ENCODE measurements at places on chromosomes 16 and 17.

GRCh38 chr16:29029168-29029994 lies 44.5 kb downstream of the LAT start:
- peak; percentile 86 for DNase-seq

GRCh38 chr16:12558641-12559040 lies 245.0 kb downstream of the CPPED1 start:
- DNase-seq: no peak

GRCh38 chr17:58666858-58667267 lies 25.0 kb downstream of the TEX14 start:
- no peak for DNase-seq

- DNase-seq: peak; percentile 24
Measured at GRCh38 chr16:87240211-87241136, 76.7 kb downstream of the C16orf95 start.

DNA sequence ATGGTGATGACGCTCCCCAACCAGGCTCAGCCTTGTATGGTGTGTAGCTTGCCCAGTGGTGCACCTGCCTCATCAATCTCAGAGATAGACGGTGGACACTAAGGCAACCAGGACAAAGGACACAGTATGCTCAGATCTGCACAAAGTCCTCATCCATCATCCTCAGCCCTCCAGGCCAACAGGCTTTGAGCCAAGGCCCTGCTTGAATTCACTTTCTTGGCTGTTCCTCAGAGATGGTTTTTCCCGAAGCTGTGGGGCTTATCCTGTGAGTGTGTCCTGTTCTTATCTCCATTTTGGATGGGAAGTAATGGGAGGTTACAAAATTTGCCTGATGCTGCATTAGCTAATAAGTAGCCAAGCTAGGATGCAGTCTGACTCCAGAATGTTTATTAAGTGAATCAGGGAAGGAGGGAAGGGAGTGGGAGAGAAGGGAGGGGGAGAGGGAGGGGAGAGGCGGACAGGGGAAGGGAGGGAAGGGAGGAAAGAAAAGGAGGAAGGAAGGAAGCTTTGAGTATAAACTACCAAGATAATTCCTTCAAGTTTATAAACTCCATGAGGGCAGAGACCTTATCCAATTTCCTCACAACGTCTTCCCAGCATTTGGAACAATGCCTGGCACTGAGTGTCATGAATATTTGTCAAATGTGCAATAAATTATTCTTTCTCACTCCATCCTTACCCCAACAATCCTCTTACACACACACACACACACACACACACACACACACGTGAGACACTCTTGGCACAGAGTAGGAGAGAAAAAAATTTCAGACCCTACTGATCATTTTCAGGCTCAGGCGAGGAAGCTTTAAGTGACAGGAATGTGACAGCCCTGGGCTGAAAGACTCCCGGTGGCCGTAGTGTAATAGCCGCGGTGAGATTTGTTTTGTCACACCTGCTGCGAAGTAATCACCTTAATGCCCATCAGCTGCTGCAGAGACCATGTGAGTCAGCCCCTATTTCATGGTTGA lies 84.3 kb downstream of the BMERB1 start:
- DNase-seq: no peak

DNA sequence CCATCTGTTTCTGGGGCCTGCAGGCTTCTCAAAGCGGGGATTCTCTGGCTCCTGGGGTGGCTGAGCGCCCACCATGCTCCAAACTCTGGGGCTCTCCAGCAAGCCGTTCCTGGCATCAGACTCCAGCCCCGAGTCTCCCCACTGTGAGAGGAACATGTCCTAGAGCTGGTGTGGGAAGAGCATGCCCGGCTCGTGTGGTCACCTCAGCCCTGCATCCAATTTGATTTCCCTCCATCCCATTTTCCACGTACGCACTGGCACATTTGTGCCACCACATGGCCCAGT lies 23.2 kb upstream of the KCNJ12 start:
- no peak for DNase-seq

GRCh38 chr17:8426094-8426720 lies 9.5 kb upstream of the NDEL1 start:
- no peak for DNase-seq

DNA sequence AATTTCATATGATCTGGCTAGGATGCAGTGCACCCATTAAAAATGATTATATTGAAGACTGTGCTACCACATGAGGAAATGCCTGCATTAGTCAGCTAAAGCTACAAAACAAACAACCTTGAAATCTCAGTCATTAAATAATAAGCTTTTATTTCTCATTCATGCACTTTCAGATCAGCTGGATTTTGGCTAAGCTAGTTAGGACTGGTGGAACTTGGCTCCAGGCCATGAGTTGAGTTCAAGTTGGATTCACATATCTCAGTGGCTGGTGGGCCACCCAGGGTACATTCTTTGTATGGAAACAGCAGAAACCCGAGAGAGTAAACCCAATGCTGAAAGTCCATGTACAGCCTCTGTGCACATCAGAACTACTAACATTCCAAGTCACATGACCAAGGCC lies 6.4 kb upstream of the SLFN12L start:
- DNase-seq: no peak

- no peak for DNase-seq
Measured at GRCh38 chr17:21388066-21388465, 11.9 kb downstream of the KCNJ12 start.

GRCh38 chr16:68948230-68948910 lies 105.0 kb downstream of the TANGO6 start:
- no peak for DNase-seq

- no peak for DNase-seq
Measured at GRCh38 chr17:75776386-75777295, 8.0 kb upstream of the UNK start.

DNA sequence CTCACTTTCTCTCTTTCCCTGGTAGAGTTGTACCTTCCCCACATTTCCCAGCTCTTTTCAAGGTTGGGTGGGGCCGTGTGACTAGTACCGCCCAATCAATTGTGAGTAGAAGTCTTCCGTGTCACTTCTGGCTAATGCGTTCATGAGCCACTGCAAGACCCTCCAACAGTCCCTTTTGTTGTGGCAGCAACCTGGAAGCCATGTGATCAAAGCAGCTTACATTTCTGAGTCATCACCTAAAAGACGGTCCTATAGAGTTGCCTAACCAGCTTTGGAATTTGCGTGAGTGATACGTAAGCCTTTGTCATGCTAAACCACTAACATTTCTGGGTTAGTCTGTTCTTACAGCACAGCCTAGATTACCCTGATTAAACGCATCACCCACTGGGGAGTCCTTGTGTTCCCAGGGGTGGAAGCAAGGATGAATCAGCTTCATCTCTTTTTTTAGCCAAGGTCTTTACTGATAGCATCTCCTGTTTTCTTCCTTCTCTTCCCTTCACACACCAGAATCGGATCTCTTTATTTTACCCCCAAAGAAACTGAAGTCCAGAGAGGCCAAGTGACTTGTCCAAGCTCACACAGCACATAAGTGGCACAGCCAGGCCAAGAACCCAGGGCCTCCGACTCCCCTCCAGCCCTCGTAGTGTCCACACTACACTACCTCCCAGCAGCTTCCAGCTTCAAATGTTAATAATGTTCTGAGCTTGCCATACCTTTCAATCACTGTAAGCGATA lies 366.3 kb upstream of the XYLT1 start:
- DNase-seq: peak; percentile 93

- DNase-seq: no peak
Measured at GRCh38 chr16:50263060-50263909, 3.1 kb upstream of the ADCY7 start.

DNA sequence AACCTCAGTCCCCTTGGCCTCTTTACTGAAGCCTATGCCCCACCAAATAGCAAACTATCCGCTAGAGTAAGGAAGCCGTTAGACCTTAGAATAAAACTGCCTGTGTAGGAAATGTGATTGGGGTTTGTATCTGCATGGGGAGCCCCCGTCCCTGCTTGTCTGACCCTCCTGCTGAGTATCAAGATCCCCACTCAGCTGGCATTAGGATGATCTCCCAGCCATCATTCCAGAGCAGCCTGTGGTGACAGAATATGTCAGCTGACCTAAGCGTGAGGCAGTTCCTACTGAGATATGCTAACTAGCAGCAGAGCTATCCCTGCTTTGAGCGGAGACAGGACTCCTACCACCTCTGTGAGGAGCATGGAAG lies 645 bp upstream of the GFOD2 start:
- peak; percentile 20 for DNase-seq

DNA sequence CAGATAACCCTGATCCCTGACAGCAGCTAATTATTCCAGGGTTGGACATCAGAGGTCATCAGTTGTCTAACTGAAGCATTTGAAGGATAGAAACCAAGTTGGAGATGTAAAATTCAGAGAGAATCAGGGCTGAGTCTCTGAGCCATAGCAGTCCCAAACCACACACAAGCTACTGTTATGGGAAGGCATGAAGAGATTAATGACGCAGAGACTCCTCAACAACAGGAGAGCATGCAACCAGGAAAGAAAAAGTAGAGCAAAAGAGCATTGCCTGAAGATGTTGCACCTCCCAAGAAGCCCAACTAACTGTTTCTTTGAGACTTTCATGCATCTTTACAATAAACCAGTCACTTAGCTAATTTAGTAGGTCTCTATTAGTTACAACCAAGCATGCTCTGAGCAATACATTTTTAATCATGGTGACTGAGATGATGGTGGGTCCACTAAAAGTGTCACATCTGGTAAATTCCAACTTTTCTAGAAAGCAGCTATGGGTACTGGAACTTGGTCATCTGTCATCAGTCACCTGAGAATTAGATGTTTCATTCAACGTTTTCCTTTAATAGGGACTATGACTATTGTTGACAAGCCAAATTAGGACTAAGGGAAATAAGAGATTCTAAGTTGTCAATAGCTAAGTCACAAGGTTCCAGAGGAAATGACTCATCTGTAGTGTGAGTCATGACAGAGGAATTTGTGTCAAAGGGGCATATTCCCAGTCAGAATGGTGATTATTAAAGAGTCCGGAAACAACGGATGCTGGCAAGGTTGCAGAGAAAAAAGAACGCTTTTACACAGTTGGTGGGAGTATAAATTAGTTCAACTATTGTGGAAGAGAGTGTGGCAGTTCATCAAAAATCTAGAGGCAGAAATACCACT lies 239.8 kb downstream of the CHD9NB start:
- DNase-seq: peak; percentile 83

- DNase-seq: peak; percentile 73
Measured at GRCh38 chr16:49856672-49857330, 889 bp upstream of the ZNF423 start.

- peak; percentile 45 for DNase-seq
Measured at GRCh38 chr17:44069974-44070454, 521 bp upstream of the G6PC3 start.

GRCh38 chr17:33955461-33955860 lies 299.6 kb upstream of the CCL2 start:
- DNase-seq: no peak

DNA sequence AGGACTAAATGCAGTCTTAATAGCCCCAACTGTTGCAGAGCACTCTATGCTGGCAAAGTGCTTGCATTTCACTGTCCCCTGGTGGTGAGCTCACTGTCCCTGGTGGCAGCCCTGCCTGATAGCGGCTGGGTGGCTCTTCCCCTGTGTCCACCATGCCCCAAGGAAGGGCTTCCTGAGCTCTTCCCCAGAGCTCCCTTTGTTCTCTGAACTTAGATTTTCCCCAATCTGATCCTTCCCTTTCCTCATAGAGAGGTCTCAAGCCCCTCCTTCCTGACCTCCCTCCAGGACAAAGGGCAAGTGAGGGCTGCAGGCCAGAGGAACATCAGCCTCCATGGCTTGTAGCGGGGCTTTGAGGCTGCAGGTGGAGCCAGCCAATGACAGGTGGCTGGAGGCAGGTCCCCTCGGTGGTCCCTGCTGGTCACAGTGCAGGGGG lies 17.0 kb downstream of the BEAN1 start:
- no peak for DNase-seq

GRCh38 chr17:41101586-41102259 lies at the start of gene KRTAP4-16:
KRTAP4-16 (minus strand) TSS chr17:41102209; CDS start chr17:41102209, 0 bp downstream.
- no peak for DNase-seq

DNA sequence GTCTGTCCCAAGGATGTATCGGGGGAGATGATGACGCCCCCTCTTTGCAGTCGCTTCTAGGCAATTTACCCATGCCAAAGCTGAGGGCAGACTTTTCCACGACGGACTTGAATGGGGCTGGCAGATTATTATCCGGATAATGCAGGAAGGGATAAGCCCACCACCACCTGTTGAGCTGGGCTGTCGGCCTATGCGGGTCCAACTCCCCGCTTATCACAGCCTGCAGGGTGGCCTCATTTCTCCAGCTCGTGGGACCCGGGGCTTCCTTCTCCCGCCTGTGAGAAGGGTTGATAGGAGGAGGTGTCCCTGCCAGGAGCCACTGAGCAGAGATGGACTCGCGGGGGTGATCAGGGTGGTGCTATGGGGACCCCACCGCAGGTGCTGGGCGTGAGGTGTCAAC lies 559 bp downstream of the CACNG5 start:
- DNase-seq: no peak

DNA sequence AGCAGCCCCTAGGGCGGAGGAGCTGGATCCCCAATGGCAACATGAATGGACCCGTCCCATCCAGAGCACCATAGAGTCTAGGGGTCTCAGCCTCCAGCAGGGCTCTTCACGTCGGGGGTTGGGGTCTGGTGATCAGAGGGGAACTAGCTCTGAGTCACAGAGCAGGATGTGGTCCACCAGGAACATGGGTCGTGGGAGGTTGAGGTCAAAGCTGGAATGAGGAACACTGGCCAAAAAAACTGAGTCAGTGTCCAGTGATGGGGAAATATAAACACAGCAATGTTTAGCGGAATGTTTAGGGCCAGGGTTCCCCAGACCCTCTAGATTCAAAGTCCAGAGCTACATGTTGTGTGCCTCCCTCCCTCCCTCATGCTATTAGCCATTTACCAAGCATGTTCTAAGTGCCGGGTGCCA lies 79.1 kb upstream of the C16orf82 start:
- no peak for DNase-seq

GRCh38 chr17:74872313-74873036 lies at the start of gene FDXR:
FDXR (minus strand) TSS chr17:74872994; CDS start chr17:74872944, 50 bp downstream.
- no peak for DNase-seq

GRCh38 chr16:63856537-63856936 lies 1265.3 kb downstream of the CDH11 start:
- no peak for DNase-seq

DNA sequence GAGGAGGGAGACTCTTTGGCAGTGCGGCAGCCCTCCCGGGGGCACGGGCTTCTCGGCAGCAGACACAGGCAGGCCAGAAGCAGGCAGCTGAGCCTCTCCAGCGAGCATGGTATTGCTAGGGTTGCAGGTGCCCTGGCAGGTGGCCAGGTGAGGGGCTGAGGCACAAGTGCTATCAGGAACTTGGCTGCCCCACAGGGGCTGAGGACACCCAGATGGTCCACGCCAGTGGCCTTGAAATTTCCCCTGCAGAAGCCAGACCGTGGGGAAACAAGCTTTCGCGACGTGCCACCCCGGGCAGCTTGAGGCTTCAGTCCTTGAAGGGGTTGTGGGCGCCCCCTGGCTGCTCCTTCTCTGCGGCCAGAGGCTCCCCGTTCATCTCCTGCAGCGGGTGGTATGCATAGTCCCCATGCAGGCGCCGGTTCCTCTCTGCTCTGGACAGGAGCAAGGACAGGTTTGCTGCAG lies 8.5 kb downstream of the NAGPA start:
- no peak for DNase-seq

- DNase-seq: no peak
Measured at GRCh38 chr16:68927018-68927417, 83.7 kb downstream of the TANGO6 start.

- DNase-seq: peak; percentile 20
Measured at GRCh38 chr17:37608351-37609169, 658 bp downstream of the SYNRG start.

GRCh38 chr17:41614098-41614497 lies 1.5 kb upstream of the KRT16 start:
- no peak for DNase-seq

- no peak for DNase-seq
Measured at GRCh38 chr16:77157346-77158058, 33.5 kb upstream of the MON1B start.

GRCh38 chr16:56068816-56069215 lies 122.5 kb upstream of the GNAO1 start:
- peak; percentile 52 for DNase-seq

All from mammary epithelial cell (primary cell).